ENCODE measurements at places on chromosomes 2 and 18. TPM values are rescaled to one million over a fixed set of nuclear protein-coding genes. Genes with fewer than 3 reads are reported as not detected.

The TMEM169 gene
- 0.51 TPM for total RNA-seq

DNA sequence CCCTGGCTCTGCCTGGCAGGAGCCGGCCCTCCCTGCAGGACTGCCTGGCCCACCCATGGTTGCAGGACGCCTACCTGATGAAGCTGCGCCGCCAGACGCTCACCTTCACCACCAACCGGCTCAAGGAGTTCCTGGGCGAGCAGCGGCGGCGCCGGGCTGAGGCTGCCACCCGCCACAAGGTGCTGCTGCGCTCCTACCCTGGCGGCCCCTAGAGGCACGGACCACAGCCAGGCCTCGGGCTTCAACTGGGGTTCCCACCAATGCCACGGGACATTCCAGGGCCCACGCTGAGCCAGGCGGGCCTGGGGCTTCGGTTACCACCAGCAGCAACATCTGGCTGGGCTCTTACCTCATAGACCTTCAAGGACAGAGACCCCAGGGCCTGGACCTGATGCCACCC, 6.1 kb upstream of the GMPPA start:
- peaks cover 3% of the 10 kb centered on the region for H3K4me1 ChIP-seq
- no peaks in the 10 kb centered on the region for H3K36me3 ChIP-seq
- peaks cover 40% of the 10 kb centered on the region for H3K27me3 ChIP-seq
- H3K4me3 ChIP-seq, result no peak overlapping the region
- no peak overlapping the region for H3K27ac ChIP-seq

GRCh38 chr2:45253151-45253550, 243.9 kb upstream of the SIX2 start:
- no peak overlapping the region for H3K4me3 ChIP-seq
- no peaks in the 10 kb centered on the region for H3K4me1 ChIP-seq
- H3K27me3 ChIP-seq, result peaks cover 9% of the 10 kb centered on the region
- DNase-seq, result no peak
- H3K36me3 ChIP-seq, result no peaks in the 10 kb centered on the region

The MC5R gene
- total RNA-seq, result not detected

DNA sequence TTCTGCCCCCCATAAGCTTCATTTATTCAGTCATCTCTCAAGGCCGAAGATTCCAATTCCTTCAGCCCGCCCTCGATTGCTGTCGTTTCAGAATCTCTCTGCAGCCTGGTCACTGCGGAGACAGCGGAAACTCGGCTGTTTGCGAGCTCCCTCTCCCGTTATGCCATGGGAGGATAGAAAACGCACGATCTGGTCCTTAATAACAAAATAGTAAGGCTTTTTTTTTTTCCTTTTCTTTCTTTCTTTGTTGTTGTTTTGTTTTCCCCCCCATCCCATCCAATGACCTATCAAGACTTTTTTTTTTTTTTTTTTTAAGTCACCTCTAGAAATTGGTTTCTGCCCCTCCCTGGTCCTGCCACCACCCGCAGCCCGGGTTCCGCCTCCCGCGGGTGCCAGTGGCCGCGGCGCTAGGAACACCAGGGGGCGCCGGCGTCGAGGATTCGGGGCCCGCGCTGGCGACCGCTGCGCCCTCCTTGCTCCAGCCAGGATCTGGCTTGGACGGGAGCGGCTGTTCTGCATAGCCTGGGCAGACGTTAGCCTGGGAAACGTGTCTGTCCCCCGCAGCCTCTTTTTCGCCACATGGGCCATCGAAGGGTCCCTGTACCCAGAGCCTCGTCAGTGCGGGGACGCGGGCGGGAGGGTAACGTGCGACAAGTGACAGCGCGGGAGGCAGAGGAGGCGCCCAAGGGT, 10.1 kb downstream of the CPLX4 start:
- H3K4me3 ChIP-seq, result peak overlapping the region; percentile 73
- DNase-seq, result peak; percentile 93
- H3K27me3 ChIP-seq, result peaks cover 56% of the 10 kb centered on the region
- H3K4me1 ChIP-seq, result no peaks in the 10 kb centered on the region
- H3K27ac ChIP-seq, result no peak overlapping the region

The VWC2L gene
- total RNA-seq, result not detected

DNA sequence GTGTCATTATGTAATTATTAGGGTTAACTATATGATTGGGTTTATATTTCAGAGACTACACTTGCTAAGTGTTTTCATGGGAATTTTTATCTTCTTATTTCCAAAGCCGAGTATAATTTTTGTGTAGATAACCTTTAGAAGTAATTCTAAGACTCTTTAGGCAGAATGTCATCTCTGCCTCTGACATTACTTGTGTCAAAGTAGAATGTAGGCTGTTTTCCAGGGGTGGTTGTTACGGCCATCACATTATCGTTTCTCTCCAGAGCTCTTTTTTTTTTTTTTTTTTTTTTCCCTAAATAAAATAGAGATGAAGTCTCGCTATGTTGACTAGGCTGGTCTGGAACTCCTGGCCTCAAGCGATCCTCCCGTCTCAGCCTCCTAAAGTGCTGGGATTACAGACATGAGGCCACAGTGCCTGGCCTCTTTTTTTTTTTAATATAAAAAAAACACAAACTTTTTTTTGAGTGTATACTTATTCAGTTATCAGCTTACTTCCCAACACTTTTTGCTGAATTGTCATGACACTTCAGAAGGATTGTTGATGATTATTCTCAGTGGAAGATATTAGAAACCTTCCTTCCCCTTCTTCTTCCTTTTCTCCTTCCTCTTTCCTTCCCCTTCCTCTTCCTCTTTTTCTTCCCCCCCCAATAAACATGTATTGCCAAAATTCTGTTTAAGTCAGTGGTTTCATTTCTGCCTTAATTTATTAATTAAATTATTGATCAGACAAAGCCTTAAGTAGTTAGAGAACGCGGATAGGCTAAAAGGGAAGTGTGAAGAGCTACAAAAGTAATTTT, 2.3 kb downstream of the PIKFYVE start:
- peaks cover 24% of the 10 kb centered on the region for H3K36me3 ChIP-seq
- no peak overlapping the region for H3K27ac ChIP-seq
- no peaks in the 10 kb centered on the region for H3K27me3 ChIP-seq

The OTOF gene
- total RNA-seq, result 7.2 TPM

DNA sequence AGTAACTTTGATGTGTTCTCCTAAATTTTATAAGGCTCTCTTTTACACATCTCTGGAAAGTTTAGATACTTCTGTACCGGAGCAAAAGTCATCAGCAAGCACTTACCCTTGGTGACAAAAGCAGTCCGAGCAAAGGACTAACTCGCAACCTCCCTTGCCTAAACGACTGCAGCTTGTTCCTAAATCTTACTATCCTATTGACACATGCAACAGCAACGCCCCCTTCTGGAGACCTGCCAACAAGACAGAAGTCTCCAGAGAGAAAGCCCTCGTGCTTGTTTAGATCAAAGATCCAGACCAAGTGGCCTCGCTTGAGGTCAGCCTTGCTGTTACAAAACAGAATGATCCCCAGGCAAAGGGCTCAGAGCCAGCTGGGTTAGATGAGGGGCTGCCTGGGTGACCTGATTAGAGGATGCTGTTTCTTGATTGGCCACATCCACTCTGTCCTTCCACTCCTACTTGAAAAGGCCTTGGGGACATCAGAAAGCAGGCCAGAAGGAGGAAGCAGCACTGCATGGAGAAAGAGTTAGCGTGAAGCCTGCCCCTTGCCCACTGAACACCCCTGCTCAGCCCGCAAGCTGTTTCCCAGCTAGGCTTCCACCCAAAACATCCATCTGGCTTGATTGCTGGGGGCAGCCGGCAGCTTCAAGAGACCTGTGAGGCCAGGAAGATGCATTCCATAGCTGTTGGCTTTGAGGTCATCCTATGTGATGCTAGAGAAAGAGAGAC, 94.3 kb downstream of the HNRNPLL start:
- peaks cover 8% of the 10 kb centered on the region for H3K4me1 ChIP-seq
- no peak overlapping the region for H3K27ac ChIP-seq
- no peaks in the 10 kb centered on the region for H3K27me3 ChIP-seq
- H3K36me3 ChIP-seq, result no peaks in the 10 kb centered on the region
- peak; percentile 93 for DNase-seq

The CHRNG gene
- not detected for total RNA-seq

Data from activated CD4-positive, alpha-beta T cell treated with anti-CD3 and anti-CD28 coated beads, Interleukin-2, amount 10 ng/mL, durations not matched to agents 24 days and 14 days (primary cell).